ENCODE measurements at places on chromosomes 2 and 18. TPM values are rescaled to one million over a fixed set of nuclear protein-coding genes. Genes with fewer than 3 reads are reported as not detected.

The CSRNP3 gene
- total RNA-seq = not detected

- no peak for DNase-seq
Observed at GRCh38 chr18:29874519-29875098, 1167.9 kb downstream of the DSC3 start.

DNA sequence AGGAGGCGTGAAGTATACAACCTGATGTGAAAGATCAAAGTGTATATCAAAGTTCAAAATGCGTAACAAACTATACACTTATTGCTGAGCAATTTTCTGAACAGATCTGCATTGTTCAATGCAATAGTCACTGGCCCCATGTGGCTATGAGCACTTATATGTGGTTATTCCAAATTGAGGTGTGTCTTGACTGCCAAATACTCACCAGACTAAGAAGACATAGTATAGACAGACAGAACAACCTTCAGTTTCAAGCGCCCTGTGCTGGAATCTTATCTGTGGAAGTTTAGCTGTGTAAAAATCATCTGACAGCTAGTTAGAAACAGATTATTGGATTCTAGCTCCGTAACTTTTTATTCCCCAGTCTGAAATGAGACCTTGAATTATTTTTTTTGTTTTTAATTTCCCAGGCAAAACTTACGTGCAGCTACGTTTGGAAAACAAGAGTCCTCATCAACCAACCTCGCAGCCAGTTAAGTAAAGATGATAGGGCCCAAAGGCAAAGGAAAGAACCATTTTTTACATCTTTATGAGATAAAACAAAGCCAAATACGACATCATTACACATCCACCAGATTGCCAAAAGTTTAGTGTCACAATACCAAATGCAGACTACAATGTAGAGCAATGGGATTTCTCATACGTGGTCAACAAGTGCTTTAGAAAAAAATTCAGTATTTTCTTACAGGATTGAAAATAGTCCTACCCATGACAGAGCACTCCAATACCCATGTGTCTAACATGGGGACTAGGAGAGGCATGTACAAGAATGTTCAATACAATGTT lies 37.2 kb downstream of the MBOAT2 start:
- no peak for DNase-seq

- DNase-seq = no peak
Observed at GRCh38 chr18:33960417-33960816, 264.3 kb downstream of the NOL4 start.

GRCh38 chr2:70115646-70116442 lies 28.6 kb downstream of the PCBP1 start:
- no peak for DNase-seq

- no peak for DNase-seq
Observed at GRCh38 chr2:207816546-207816945, 46.8 kb upstream of the FZD5 start.

GRCh38 chr2:235116885-235117492 lies 165.2 kb downstream of the SH3BP4 start:
- DNase-seq = no peak

- peak; percentile 46 for DNase-seq
Observed at GRCh38 chr2:101515477-101515876, 40.6 kb upstream of the RFX8 start.

The UGT1A7 gene
- total RNA-seq = not detected

GRCh38 chr2:189618197-189618596 lies 37.6 kb upstream of the SLC40A1 start:
- no peak for DNase-seq

The CCDC148 gene
- total RNA-seq = not detected

The PDCD1 gene
- not detected for total RNA-seq

The NYAP2 gene
- total RNA-seq = not detected

- no peak for DNase-seq
Observed at GRCh38 chr18:38038242-38038641, 472.6 kb upstream of the CELF4 start.

- DNase-seq = no peak
Observed at GRCh38 chr18:3839581-3839981, 389.6 kb downstream of the TGIF1 start.

- DNase-seq = no peak
Observed at GRCh38 chr18:44945888-44946401, 265.3 kb downstream of the SETBP1 start.

The PMS1 gene
- total RNA-seq = 22.6 TPM

The OTOF gene
- total RNA-seq = 0.26 TPM

DNA sequence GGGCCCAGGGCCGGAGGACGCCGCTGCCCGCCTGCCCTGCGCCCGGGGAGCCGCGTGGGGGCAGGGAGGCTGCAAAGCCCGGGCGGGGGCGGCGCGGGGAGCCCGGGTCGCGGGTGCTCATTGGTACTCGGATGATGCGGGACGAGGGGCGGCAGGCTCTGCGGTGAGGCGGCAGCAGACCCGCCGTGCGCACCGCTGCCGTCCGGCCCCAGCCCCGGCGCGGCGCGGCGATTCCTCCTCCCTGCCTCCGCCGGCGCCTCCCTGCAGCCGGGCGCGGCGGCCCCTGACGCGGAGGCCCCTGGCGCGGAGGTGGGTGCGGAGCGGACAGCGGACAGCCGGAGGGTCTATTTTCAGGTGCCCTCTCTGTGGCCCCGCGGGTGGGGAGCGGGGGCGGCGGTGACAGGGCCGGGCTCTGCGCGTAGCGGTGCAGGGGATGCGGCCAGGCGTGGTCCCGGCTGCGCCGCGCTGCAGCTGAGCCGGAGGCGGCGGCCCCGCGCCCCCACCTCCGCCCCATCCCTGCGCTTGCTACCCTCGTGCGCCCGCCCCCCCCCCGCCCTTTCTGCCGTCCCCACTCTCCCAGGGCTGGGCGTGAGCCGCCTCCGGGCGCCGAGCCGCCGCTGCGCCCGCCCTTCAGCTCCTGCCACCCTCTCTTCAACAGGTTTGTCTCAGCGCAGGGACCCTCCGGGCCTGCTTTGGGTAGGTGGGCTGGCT lies 640 bp downstream of the SPTBN1 start:
- no peak for DNase-seq

- peak; percentile 32 for DNase-seq
Observed at GRCh38 chr2:54665436-54665856, 58.0 kb upstream of the EML6 start.

- DNase-seq = no peak
Observed at GRCh38 chr2:15158532-15158931, 402.6 kb downstream of the NBAS start.

The TCF23 gene
- not detected for total RNA-seq

GRCh38 chr2:106130251-106130998 lies 63.7 kb downstream of the UXS1 start:
- DNase-seq = no peak

DNA sequence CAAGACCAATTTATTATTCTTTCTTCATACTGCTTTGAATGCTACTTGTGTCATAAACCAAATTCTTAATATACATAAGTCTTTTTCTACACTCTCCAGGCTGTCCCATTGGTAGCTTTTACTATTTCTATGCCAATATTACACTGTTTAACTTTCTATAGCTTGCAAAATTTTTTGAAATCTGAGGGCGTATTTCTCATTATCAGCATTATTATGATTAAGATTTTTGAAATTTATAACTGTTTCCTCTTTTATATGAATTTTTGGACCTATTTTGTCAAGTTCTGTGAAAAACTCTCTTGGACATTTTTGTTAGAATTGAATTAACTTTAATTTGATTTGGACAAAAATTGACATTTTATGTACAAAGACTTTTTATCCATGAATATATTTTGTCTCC lies 98.6 kb downstream of the GFPT1 start:
- DNase-seq = no peak

GRCh38 chr2:29583548-29584156 lies 337.7 kb downstream of the ALK start:
- no peak for DNase-seq

DNA sequence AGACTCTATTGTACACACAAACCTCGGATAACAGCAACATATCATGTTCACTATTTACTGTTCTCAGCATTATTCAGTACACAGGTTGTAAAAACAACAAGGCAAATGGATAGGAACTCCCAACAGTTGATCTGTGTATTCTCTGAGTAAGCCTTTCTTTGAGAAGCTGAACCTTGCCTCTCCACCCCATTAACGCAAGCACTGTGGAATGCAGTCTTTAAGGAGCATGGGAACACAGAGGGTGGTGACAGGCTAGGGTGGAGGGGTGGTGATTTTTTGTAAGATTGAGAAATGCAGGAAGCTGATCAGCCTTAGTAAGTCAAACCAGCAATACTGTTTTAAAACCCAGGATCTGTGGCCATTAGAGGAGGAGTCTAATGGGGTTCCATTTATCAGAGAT lies 19.6 kb upstream of the SERPINB11 start:
- DNase-seq = no peak

The CNDP1 gene
- not detected for total RNA-seq

The RNU2-63P gene
- total RNA-seq = 66.2 TPM

DNA sequence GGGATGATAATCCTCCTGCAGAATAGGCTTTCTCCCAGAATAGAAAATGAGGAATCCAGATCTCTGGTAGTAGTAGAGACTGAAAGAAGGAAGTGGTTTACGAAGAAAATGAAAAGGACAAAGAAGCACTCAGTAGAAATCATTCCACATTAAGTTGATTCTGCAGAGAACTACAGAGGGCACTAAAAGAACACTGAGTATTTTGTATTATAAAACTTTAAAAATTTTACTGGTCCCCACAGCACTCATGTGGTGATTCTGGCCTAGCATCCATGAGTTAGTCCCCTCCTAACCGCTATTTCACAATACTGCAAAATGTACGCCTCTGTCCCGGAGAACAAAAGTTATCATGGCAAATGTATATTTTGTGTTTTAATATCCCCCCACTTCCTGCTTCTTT lies 42.9 kb upstream of the SLC35F5 start:
- no peak for DNase-seq

DNA sequence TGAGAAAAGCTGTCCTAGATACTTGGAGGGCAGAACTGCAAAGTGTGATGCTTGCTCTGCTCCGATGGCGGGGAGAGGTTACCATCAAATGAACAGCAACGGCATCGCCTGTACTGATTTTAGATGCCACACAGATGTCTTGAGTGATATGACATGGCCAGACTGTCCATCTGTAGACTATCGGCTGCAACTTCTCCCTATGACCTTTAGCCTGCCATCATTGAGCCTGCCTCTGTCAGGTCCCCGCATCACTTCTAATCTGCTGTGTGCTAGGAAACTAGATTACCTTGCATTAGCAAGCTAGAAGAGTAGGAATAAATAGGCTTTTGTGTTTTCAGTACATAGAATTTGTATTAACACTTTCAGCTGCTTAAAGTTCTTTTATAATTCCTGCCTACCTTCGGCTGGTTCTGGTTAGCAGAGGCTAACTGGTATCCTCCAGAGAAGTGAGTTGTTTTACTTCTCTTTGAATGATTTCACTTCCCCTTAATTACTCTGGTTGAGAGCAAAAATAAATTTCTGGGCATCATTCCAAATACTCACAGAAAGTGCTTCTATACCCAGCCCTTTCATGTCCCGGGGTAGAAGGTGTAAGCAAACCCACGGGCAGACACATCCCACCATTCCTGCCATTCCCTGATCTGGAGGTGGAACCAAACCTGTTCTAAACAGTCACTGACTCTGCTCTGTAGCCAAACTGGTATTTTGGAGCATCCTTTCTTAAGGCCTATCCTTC lies 24.0 kb downstream of the GAREM2 start:
- DNase-seq = no peak

DNA sequence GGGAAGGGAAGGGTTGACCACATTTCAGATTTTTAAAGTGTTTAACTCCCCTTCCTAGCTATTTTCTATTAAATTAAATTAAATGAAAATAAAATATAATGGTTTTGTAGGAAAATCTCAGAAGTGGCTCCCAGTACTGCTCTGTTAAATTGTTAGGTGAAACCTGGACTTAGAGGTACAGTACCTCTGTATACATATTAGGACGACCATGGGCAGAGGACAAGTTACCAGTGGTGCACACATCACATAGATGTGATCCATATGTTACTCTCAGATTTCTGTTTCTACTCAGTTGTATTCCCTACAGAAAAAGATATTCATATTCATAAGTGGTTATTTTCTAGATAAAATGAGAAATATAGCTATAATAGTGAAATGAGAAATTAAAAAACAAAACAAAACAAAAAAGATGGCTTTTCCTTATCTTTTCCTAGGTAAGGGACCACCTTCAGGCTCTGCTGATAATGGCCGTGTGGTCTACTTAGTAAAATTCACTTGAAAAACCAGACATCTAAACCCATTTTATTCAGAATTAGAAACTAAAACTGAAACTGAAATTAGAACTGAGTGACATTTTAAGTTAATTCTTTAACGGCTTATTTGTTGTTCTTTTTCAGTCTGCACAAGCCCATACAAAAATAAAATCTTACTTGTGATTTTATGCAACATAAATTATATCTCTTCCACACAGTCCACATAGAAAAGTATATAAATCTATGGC lies 832.5 kb upstream of the CHAC2 start:
- DNase-seq = no peak

The LRRC30 gene
- not detected for total RNA-seq

DNA sequence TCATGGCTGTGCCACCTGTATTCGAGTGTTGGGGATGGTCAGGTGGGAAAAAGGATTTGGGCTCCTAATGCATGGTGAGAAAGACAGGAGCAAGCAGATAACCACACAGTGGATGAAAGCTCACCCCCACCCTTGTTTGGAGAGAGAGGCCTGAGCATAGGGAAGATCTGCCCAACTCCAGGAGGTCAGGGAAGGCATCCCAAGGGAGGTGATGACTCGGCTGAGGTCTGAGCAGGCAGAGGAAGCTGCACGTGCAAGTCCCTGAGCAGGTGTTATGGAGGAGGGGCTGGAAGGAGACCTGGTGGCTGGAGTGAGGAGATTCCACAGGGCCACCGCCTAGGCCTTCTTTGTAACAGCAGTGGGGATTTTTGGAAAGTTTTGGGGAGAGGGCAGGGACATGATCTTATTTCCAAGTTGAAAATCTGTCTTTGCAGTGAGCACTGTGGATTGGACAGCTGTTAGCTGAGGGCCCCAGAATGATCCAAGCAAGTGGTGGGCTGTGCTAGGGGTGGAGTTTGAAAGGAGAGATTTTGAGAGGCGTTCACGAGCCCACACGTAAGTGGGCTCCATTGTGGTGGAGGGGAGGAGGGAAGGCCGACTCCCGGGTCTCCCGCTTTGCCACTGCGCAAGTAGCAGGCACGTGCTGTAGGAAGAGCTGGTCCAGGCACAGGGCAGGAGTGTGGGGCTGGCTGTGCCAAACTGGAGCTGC lies 228.5 kb downstream of the GLI2 start:
- no peak for DNase-seq
